Muscle of leg (tissue), 16 donors: ENCODE measurements at places on chromosomes 11 and 22. TPM values are rescaled to one million over a fixed set of nuclear protein-coding genes. Genes with fewer than 3 reads are reported as not detected.
A peak's percentile ranks its signal among the peaks of the same experiment; 100 is the strongest.

- peak; percentile 83 for DNase-seq
These were observed 11.9 kb upstream of the NRIP3 start for GRCh38 chr11:9015677-9016076.

- no peak for DNase-seq
These were observed 412.4 kb downstream of the BUD13 start for GRCh38 chr11:116360221-116360941.

DNA sequence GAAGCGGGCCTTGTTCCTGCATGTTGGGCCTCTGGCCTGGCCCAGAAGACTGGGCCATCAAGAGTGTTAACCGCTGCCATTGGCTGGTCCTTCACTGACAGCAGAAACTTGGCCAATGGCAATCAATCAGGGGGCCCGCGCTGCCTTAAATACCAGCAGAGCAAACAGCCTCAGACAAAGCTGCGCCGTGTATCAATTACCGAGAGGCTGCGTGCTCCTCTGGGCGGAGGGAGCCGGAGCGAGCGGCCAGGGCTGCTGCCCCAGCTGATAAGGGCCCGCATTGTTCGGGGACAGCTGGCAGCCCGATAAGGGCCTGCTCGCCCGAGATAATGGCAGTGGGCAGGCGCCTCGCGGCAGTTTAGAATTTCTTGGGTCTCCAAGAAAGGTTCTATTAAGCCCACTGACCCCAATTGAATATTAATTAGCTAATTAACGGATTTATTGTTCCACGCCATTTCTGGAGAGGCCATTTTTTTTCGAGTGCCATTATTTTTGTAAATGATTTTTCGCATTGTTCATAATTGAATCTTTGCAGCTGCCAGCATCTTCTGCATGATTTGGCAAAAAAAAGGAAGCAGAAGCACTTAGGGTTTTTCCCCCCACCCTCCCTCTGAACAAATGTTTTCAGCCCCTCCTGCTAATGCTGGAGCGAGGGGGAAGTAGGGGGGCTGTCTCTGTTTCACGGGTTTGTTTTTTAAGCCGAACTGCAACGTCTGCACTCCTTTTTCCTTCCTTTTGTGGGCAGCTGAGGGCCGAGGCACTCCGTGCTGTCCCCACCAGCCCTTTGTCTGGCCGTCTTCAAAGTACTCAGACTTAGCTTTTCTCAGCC lies 37.6 kb upstream of the RIC3 start:
- peak; percentile 82 for DNase-seq

- no peak for DNase-seq
These were observed 44.2 kb downstream of the TRIM66 start for GRCh38 chr11:8638300-8638699.

DNA sequence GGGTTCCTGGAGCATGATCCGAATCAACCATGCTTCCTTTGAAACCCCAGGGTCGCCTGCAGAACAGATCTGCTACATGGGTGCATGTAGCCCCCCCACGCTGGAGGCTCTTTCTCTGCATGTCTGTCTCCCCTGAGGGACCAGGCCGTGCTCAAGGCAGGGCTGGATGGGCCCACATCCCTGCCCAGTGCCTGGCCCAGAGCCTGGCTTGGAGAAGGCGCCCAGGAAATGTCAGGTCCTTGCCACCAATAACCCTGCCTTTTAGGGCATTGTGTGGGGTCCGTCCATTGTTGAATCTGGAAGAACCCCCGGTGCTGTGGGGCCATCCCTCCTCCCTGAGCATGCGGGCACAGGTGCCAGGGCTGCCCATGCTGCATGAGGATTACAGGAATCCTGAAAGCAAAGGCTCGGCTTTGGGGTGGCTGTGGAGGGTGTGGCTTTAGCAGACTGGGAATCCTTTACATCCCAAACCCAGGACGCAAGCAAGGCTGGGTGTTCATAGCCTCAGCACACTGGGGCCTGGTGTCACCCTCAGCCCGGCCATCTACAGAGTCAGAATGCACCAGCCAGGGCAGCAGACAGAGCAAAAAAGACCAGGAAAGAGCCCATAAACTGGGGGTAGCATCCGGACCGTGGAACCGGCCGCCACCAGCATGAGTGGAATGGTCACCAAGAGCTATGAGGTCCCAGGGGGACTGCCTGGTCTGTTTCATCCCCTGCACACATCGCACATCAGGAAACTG lies 48.2 kb downstream of the RTL6 start:
- no peak for DNase-seq

DNA sequence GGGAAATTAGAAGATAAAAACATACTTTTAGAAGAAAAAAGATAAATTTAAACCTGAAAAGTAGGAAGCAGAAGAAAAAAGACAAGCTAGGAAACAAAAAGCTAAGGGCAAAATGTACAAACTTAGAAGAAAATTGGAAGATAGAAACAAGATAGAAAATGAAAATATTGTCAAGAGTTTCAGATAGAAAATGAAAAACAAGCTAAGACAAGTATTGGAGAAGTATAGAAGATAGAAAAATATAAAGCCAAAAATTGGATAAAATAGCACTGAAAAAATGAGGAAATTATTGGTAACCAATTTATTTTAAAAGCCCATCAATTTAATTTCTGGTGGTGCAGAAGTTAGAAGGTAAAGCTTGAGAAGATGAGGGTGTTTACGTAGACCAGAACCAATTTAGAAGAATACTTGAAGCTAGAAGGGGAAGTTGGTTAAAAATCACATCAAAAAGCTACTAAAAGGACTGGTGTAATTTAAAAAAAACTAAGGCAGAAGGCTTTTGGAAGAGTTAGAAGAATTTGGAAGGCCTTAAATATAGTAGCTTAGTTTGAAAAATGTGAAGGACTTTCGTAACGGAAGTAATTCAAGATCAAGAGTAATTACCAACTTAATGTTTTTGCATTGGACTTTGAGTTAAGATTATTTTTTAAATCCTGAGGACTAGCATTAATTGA lies 1.0 kb downstream of the MALAT1 start:
- no peak for DNase-seq

DNA sequence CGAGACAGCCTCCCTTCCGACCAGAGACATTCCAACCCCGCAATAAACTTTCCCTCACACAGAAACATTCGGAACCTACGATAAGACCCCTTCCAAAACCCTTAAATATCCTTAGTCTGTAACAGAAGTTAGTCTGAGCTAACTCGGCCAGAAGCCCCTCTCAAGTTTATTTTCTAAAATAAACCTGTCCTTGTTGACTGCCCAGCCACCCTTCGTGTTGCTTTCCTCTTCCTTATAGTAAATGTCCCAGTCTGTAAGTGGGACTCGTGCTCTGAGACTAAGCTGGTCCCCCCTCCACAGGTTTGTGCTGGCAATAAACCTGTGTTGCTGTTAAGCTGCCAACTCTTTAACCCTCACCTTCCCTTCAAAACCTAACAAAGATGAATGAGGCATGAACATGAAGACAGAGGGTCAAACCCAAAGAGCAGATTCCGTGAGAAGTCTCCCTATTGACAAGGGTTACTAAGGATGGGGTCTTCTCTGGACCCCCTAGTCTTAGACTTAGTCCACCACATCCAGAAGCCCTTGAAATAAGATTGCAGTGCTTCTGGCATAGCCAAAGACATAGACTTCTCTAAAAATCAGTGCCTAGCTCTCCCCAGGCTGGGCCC lies 18.2 kb downstream of the MIF start:
- DNase-seq: no peak

DNA sequence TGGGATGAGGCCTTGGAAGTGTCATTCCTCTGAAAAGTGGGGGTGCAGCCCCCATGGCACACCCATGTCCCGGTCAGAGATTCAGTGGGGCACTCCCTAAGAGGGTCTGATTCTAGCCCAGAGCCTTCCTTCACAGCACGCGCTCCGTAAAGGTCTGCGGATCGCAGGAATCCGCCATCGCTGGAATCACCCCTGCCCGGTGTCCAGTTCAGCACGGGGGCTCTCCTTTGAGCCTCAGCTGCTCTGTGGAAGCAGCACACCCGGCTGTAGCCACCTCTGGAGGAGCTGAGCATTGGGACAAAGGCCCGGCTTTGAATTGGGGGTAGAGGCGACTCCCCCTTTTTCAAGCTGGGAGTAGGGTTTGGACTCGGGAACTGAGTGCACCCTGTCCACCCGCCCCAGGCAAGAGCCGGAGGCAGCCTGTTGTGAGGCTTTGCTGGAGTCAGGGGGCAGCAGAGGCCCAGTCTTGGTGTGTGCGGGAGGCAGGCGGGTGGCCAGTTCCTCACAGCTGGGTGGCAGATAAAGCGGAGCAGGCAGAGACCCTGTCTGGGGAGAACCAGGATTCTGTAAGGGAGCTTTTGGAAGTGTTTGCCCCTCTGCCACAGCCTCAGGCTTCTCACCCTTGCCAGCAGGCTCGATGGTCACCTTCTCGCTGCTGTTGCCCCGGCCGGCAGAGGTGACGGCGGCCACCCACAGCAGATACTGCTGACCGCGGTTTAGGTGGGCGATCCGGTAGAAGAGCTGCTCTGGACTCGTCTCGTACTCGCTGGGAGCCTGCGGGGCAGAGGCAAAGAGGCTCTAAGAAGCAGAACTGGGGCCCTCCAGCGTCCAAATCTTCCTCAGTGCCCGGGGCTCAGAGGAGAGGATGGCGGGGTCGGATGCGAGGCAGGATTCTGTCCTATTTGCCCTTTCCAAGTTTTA lies 115.9 kb downstream of the CEP164 start:
- peak; percentile 74 for DNase-seq

The SREBF2 gene
- 80.1 TPM for polyA plus RNA-seq

The C22orf31 gene
- 2.0 TPM for polyA plus RNA-seq

The CCDC87 gene
- polyA plus RNA-seq: 0.11 TPM

The TREH gene
- 5.6 TPM for polyA plus RNA-seq
